ENCODE measurements at places on chromosomes 5 and 9.

GRCh38 chr9:87497604-87498045, at the start of gene DAPK1:
Gene DAPK1 (plus strand): TSS chr9:87497867. CDS start chr9:87499078, 1,211 bp downstream.
- no peak for DNase-seq

GRCh38 chr5:40198736-40199135, 481.0 kb upstream of the PTGER4 start:
- DNase-seq = no peak

DNA sequence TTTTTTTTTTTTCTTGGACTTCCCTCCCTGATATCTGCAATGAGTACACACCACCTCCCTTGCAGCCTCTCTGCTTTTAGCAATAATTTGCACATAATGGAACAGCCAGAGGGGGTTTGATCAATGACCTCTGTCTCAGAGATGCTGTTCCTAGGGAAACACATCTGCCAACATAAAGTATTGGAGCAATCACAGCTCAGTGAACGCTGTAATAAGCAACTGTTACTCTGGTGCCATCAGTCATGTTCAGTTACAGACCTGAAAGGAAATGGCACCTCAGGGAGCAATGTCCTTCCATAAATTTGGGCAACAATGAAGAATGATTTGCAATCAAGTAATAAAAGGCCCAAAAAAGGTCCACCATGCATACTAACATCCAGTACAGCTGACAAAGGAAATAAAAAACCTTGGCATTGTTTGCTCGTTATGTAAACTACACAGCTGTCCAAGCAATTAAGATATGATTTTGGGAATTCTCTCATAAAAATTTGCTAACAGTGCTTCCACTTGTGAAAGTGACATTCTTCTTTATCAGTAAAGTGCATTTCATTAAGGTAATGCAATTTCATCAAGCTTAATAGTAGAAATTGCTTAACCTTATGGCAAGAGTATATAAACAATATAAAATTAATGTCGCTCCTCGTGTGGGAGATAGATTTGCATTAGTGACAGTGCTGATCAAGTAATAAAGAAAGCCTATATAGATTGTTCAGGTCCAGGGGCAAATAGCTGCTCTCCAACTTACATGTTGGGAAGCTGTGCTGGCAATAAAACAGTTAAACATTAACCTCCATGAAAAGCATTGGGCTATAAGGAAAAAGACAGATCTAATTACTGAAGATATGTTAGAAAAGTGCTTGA, 167.8 kb downstream of the RASEF start:
- no peak for DNase-seq

DNA sequence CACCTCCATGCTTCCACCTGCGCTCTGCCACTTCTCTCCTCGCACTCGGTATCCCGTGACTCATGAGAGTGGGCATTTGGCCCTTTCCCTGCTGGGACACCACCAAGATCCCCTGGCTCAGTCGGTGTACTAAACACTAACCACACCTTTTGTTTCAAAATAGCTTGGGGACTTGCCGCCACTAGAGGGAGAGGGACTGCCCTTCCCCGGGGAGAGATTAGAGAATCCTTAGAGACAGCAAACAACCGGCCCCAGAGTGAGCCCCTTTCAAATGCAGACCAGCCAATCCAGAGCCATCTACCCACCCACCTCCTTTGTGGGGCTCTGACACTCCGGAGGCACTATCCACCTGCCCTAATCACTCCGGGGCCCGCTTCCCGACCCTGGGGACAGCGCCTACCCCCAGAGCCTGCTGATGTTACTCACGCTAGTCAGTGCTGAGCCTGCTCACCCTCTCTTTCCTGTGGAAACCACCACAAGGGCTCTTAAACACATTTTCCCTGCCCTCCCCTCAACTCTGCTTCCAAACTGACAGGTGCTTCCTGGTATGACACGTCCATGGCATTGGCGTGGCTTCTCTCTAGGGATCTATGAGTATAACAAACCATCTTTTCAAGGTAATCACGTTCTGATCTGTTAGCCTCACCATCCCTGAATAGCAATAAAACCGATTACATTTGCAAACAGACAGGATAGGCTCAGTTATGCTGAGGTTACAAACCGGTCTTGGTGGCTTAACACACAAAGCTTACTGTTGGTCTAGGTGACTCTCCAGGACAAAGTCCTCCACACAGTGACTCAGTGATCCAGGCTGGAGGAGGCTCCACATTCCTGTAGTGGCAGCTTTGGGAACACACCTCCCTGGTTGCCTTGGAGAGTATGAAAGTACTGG, 180.1 kb upstream of the MVB12B start:
- DNase-seq = peak; percentile 1

DNA sequence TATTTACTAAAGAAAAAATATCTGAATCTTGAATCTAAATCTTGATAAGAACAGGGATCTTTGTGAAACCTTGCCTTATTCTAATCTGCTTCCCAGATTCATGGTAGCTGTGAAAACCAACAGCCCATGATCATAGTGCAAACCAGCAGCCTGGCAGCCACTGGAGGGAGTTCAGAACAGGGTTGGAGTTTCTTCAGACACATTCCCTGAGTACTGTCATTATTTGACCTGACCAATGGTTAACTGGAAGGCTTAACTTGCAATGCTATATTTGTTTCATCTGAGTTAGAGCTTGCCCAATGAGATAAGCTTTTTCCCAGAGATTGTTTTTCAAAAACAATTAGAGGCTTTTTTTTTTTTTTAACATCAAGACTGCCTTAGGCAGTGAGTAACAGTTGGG, 47.8 kb downstream of the LOX start:
- DNase-seq = no peak

DNA sequence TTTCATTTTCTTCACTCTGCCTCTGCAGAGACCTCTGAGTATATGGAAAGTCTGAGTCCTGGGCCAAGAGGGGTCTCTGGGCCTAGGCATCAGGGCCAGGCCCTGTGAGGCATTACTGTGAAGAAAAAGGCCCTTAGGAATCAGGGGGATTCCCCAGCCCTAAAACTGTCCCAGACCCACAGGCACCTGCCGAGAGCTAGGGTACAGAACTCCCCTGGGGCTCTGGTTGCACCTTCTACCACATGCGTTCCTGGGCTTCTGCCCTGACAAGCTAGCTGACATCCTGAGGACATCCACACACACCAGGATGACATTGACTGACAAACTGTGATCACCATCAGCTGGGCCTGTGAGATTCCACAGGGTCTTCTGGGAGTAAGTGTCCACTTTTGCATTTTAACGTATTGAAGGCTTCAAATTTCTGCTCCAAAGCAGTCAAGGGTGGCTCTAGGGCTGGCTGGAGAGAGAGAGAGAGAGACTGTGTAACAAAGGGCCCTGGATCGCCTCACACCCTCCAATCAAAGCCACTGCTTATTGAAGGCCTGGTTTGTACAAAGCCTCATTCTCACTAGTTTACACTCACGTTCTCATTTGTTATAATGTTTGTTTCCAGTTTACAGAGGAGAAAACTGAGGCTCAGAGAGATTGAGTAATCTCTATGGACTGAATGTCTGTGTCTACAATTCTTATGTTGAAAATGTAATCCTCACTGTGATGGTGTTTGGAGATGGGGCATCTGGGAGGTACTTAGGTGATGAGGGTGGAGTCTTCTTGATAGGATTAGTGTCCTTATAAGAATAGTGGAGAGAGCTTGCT, 45.1 kb downstream of the TGFBI start:
- no peak for DNase-seq

DNA sequence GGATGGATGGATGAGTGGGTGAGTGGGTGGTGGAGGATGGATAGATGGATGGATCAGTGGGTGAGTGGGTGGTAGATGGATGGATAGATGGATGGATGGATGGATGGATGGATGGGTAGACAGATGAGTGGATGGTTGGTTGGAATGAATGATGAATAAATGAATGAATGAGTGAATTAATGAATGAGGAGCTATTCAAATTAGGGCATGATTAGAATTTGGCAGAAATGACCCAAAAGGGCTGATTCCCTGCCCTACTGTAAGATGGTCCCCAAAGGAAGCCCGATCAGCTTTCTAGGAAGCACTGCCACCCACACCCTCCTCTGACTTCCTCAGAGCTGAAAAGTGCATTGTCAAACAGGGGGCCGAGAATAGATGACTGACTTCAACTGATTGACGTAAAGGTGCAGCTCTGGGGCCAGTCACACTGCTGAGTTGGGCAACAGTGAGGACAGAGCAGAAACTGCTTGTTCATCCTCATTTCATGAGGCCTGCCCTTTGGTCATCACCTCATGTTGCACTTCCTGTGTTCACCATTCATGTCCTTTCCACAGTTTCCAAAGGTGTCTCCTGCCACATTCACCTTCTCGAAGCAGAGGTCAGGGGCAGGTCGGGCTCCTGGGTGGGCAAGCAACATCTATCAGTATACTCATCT, 34.3 kb downstream of the NIPAL4 start:
- no peak for DNase-seq

GRCh38 chr9:35537913-35538312, 48.0 kb downstream of the RUSC2 start:
- DNase-seq = no peak

- DNase-seq = no peak
Measured at GRCh38 chr9:129072171-129072570, 8.7 kb upstream of the DOLPP1 start.

DNA sequence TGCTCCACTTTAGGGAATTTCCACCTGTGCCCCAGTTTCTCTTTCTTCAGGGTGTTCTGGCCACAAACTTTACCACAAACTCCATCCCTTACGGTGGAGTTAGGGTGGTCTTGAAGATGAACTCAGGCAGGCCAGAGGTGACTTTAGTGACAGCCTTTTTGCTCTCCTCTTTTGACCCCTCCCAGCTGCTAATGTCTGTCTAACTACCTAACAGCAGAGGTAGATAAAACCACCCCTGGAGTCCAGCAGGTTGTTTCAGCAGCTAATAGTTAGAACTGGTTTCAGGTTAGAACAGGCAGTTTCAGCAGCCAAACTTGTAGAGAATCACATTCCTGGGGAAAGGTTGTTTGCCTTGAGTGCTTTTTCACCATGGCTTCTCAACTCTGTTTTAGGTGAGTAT, 971.3 kb upstream of the CDH18 start:
- no peak for DNase-seq

DNA sequence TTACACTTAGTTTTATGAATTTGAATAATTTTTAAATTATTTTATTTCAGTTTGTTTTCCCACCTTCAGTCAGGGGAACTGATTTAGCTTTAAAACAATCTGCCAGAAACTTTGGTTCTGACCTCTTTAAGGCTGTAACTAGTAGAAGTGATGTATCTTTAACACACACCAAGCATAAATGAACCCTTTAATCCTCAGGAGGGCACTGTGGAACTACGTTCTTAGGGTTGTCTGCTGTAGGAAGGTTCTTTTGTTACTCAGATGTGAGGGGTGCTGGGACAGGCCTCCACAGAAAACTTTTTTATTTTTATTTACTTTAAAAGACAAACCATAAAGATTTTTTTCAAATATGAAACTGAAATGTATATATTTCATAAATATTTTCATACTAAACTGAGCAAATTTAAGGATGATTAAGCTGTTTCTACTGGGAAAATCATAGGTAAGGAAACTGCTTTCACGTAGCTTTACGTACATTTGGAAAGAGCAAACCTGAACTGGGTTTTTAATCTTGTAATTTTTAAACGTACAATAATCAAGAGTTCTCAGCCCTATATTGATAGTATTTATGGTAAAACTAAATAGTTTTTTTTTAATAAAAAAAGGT, 5.3 kb downstream of the KLF4 start:
- DNase-seq = no peak

DNA sequence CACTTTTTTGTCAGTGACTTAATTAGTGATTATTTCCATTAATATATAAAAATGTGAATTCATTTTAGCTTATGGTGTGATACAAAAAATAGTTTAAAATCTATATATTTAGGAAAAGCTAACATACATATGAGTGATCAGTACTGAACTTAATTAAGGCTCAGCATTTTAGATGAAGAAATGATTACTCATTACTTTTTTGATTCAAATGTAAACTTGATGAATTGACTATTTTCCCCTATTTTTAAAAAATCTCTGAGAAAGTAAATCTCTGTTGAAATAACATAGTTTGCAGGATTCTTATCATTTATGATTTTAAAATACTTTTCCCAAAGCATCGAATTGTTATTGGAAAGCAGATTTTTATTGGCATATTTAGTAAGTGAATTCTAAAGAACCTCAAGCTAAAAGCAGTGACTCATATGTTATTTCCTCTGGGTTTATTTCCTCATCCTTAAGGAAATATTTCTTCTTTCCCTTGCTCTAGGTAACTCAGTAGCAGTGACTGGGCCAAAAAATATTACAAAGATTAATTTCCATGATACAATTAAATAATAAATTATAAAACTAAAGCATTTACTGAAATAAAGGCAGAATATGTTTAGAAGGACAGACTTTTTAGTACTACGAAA, 290.6 kb downstream of the FER start:
- no peak for DNase-seq
